NCI-H460 (cell line): ENCODE measurements at places on chromosomes 7 and 10.
A peak's percentile ranks its signal among the peaks of the same experiment; 100 is the strongest.

DNA sequence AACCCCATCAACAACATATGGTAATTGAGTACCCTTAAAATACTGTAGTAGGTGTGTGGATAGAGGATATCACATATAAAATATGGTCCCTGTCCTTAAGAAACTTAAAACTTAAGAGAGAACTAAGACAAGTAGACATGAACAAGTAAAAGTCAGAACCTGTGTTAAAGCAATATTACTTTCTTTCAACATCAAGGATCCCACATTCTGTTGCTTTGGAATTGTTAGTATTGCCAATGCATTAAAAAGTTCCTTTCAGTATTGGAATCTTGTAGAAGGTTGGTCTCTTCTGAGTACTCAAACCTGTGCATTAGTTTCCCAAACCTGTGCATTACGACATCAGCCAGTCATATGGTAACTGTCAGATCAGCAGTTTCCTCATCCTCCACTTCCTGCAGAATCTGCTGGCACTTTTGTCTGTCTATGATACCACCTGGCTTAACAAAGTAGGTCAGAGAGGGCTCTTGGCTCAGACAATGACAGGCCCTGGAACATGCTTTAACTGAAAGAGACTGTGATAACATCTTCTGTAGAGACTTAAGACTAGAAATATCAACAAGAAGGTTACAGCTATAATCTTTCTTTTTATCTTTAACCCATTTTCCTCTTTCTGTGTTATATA lies 56.5 kb downstream of the CCDC71L start:
- no peak for DNase-seq

DNA sequence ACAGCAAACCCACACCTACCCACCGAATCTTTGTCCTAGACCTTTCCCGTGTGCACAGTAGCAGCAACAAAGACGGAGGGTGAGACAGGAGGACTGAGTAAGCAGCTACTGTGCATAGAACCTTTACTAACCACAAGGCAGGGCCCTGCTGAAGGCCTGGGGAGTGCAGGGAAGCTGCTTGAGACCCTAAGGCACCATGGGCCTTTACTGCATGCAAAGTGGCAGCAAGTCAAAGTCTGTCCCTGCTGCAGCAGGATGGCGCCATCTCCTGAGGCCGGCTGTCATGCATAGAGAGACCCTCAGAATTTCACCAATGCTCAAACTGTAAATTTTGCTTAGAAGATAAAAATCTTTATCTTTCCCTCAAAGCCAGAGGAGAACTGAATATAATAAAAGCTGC lies 610.5 kb downstream of the ACTR3B start:
- no peak for DNase-seq

- no peak for DNase-seq
These were observed 847 bp upstream of the SCIN start for GRCh38 chr7:12569673-12570072.

GRCh38 chr7:41928781-41929180 lies 225.9 kb upstream of the INHBA start:
- no peak for DNase-seq

DNA sequence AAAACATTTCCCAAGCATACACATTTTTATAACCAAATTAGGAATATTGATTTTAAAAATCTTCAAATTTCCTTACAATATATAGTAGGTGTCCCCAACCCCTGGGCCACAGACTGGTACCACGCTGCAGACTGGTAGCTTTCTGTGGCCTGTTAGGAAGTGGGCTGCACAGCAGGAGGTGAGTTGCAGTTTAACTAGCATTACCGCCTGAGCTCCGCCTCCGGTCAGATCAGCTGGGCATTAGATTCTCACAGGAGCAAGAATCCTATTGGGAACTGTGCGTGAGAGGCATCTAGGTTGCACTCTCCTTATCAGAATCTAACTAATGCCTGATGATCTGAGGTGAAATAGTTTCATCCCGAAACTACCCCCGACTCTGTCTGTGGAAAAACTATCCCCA lies 62.1 kb downstream of the ZWINT start:
- DNase-seq = no peak

DNA sequence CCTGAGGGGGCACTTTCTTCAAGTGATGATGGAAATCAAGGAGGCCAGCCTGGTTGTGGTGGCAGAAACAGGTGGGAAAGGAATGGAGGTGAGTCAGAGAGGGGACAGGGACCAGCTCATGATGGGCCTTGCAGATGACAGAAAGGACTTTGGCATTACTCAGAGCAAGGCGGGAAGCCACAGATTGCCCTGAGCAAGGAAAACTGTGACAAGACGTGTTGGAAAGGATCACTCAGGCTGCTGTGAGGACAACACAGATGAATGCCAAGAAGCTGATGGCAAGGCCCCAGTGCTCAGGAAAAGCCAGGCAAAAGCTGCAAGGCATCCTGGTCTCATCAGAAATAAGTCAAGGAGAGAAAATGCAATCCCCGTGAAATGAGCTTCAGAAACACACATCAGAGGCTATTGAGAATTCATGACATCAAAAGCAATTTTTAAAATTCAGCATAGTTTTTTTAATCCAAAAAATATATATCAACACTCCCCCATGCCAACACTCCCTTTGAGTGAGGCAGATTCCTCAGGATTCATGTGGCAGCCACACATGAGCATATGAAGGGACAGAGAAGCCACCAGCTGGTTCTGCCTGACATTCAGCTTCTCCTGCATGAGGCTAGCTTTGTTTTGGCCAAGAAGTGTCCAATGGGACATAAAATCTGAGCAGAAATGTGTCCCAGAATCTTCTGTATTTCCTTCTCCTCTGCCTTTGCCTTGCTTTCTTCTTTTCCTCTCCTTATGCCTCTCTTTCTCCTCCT lies 244.5 kb upstream of the MYO3A start:
- no peak for DNase-seq

DNA sequence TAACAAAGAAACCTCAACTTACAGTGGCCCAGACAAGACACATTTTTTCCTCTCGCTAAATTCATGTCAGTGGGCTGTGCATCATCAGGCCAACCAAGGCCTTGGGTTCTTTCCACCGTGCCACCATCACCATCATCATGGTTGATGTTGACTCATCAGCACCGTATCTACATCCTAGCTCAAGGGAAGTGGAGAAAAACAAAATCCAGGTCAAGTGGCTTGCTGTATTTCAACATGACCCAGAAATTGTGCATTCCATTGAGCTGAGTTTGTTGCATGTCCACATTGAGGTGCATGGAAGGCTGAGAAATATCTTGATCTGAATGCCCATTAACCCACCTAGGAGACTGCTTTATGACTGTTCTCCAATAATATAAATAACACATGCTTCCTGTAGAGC lies 312.4 kb upstream of the CDC14C start:
- DNase-seq = no peak

GRCh38 chr10:66162560-66163143 lies 763.2 kb upstream of the LRRTM3 start:
- no peak for DNase-seq

DNA sequence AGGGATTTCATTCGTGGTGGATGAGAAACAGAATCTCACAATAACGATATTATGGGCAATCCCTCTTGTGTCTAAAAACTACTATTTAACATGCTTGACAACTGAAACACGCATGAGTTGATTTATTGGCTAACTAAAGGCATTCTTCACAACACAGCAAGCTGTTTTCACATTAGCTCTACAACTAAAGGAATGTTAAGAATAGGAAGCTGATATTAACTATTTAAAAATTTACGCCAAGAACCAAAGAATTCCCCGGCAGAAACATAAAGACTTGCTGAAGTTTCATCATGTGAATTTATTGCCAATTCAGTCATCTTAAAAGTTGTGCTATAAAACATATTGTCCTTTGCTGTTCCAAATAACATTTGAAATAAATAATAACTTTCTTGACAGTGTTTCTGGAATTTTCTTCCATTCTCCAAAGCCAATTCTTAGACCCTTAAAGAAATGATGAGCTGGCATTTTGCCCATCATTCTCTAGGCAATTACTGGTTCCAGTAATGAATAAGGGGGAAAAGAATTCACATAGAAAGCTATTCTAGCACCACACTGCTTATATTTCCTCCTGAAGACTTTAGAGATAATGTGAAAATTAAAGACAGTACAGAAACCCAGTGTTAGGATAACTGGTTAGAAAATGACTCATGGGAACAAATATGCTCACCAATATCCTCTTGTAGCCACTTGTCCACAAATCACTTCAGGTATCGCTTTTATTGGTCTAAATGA lies 233.1 kb downstream of the PARD3 start:
- no peak for DNase-seq

- no peak for DNase-seq
These were observed 245.9 kb upstream of the RHOBTB1 start for GRCh38 chr10:61189912-61190311.

GRCh38 chr7:51000956-51001355 lies 218.3 kb upstream of the GRB10 start:
- DNase-seq = no peak

DNA sequence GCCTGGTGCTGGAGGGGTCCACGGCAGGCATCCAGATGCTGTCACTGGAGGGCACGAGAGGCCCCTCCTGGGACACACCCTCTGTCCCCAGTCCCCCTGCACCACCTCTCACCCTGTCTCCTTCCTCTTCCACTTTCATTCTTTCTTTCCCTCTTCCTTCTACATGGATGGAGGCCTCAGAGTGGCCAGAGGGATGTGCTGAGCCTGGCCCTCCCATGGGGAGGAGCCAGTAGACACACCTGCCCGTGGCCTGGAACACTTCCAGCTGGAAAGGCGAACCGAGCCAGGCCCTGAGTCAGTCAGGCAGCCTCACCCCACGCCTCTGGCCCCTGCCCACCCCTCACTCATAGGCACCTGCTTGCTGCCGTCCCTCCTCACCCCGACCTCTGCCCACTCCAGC lies 55.9 kb upstream of the MXI1 start:
- DNase-seq = no peak

- DNase-seq = peak; percentile 40
These were observed 98.6 kb downstream of the GRK5 start for GRCh38 chr10:119305860-119306513.

GRCh38 chr7:76133164-76133775 lies 68.4 kb upstream of the SRRM3 start:
- no peak for DNase-seq

GRCh38 chr10:115649217-115649616 lies 556.1 kb downstream of the ATRNL1 start:
- DNase-seq = no peak

GRCh38 chr7:132656846-132657776 lies 80.8 kb upstream of the PLXNA4 start:
- peak; percentile 21 for DNase-seq

DNA sequence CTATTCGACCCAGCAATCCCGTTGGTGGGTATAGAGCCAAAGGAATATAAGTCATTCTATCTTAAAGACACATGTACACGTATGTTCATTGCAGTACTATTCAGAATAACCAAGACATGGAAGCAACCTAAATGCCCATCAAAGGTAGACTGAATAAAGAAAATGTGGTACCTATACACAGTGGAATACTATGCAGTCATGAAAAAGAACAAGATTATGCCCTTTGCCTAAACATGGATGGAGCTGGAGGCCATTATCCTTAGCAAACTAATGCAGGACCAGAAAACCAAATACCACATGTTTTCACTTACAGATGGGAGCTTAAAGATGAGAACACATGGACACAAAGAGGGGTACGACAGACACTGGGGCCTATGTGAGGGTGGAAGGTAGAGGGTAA lies 845.3 kb downstream of the TYW1 start:
- no peak for DNase-seq

DNA sequence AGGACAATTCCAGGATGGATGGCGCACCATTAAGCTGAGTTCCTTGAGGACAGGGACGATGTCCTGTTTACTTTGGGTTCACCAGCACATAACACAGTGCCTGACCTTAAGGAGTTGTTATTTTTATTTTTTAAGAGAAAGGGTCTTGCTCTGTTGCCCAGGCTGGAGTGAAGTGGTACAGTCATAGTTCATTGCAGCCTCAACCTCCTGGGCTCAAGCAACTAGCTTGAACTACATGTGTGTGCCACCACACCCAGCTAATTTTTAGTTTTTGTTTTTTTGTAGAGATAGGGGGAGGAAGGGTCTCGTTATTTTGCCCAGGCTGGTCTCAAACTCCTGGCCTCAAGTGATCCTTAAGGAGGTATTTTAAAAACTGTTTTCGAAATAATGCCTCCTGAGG lies 1.7 kb upstream of the CALU start:
- DNase-seq = no peak

DNA sequence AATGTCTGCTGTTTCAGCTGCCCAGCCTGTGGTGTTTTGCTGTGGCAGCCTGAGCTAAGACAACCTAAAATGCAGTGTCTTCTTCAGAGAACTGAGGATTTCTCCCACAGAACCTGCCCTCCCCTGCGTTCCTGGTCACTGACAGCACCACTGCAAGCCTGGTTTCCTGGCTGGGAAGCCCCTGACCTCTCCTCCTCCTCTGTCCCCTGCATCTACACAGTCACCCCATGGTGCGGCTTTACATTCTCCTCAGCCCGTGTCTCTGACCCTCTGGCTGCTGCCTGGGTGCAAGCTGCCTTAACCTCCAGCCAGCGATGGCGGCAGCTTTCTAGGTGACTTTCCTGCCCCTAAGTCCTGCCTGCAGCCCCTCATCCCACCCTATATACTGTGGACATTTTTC lies 337.3 kb upstream of the ZNF32 start:
- DNase-seq = no peak

GRCh38 chr7:33882950-33883670 lies 22.2 kb upstream of the BMPER start:
- no peak for DNase-seq

- no peak for DNase-seq
These were observed 79.2 kb downstream of the GNAI1 start for GRCh38 chr7:80213814-80214213.

GRCh38 chr10:91416339-91416855 lies 6.3 kb downstream of the HECTD2 start:
- DNase-seq = no peak

GRCh38 chr7:105011141-105011830 lies 2.7 kb upstream of the KMT2E start:
- no peak for DNase-seq

GRCh38 chr7:39517240-39517639 lies 49.0 kb upstream of the YAE1 start:
- DNase-seq = no peak

DNA sequence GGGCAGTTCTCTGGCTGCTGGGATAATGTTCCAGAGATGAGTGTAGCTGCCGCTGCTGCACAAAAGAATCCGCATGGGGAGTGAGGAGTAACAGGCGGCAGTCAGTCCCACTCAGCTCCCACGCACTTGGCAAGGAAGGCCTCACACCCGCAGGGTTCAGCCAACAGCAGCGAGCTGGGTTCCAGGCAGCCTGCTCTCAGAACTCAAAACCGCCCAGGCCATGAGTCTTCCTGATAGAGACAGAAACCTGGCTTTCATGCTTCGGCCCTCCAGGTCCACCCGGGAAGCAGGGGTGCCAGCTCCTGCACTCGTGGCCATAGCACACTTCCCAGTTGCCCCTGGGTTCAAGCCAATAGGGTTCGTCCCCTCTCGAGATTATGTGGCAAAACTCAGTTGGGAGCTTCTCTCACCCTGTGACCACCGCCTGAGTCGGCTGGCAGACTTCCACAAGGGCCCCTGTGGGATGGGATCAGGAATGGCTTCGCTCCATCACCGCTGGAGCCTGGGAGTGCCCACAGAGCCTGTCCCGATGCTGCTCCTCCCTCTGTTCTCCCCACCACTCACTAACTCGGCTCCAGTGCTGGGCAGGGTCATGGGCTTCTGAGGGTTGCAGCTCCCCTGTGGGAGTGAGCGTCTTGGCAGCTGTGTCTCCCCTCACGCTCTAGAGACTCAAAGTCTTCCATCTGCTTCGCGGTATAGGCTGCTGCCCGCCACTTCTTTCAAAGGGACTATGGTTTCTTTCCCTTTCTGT lies 20.6 kb downstream of the CLRN3 start:
- no peak for DNase-seq

GRCh38 chr10:122294511-122295450 lies 23.7 kb downstream of the BTBD16 start:
- DNase-seq = no peak
